ENCODE measurements at places on chromosomes 4 and X.

DNA sequence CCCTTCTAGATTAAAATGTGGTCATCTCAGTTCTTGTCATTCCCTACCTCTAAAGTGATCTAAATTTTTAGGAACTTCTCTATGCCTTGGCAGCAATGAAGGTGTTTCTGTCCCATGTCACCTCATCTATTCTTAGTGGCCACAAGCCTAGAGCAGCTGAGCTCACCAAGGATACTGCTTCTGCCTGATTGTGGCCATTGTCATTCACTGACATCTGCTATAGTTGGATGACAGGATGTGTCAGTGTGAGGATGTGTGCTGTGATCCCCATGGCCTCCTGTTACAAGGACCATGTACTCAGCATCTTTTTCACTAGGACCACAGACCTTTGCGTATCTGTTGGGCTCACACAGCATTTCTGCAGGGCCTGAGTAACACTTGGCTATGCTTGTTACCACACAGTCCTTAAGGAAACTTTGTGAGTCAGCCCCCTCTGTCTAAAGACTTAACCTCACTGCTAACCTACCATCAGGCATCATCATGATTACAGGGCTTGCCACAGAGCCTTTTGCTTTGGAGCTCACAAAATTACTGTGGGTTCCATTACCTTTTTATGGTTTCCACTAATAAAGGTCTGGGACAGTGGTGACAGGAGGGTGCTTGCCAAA is 421.0 kb downstream of the ADAM29 start:
- no peak for DNase-seq

DNA sequence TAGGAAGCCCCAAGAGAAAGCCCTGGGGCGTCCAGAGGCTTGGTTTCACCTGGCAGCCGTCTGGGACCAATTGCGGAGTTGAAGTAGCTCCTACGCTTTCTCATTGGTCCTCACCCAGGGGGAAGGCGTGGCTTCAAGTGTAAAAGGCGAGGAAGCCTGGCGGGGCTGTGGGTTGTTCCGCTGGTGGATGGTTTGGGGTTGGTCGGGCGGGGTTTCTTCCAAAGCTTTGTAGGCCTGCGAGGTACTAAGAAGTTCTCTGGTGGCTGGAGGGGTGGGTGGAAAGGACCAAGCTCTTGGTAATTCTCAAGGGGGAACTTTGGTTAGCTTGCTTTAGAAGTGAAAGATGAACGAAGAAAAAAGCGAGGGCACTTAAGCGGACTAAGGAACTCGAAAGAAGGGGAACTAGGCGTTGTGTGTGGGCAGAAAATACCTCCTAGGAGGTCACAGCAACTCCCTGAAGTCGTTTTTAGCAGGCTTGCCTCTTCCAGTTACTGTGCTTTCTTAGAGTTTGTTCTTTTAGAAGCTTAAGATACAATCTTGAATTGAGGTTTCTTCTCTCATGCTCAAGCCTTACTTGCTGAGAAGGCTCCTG is 36.6 kb downstream of the CCNG2 start:
- no peak for DNase-seq

- DNase-seq = peak; percentile 93
These were observed 549 bp downstream of the CPEB2 start for GRCh38 chr4:15002659-15003400.

DNA sequence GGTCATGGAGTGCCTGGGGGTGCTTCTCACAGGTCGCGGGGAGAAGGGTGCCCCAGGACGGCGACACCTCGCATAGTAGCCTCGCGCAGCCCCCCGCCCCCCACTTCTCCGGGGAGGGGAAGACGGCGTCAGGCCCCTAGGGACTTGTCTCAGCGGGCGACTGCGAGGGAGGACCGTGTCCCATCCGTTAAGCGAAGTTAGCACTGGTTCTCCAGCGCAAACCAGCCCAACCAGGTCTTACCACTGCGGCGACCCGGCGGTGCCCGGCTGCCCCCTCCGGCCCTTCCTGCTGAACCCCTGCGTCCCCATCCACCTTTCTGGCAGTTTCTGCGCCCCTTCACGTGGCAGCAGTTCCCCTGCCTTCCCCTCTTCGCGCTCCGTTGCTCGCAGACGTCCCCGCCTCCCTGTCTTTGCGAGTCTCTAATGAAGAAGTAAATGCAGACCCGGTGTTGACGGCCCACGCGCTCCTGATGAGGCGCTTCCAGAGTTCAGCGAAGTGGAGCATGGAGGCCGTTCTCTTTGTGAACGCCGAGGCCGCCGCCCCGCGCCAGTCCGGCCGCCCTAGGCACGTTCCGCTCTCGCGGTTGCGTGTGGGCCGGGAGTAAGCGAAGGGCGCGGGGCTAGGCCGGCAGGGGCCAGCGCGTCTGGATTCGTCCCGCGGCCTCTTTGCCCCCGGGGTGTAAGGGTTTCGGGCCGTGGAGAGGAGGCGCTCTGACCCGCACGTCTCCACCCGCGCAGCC is 3.0 kb downstream of the SLIT2 start:
- DNase-seq = no peak
